ENCODE measurements at places on chromosomes 5 and 9.

GRCh38 chr5:102991802-102992201 lies 128.1 kb downstream of the GIN1 start:
- DNase-seq = no peak

- DNase-seq = no peak
These were observed 208.4 kb upstream of the MPDZ start for GRCh38 chr9:13487936-13488335.

DNA sequence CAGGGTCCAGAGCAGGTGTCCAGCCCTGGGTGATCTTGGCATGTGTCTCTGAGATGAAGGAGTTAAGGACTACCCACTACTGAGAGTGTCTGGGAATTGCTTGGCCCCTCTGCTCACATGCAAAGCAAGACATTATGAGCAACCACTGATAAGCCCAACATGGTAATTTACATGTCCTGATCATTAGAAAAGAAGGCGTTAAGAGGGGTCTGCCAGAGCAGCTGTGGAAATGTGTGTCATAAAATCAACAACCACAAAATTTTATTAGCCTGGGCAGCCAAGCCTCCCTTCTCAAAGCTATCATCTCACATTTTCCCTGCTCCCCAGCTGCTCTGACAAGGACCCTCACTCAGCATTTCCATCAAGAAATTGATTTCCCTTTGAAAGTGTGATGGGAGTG lies 351.0 kb downstream of the SPOCK1 start:
- DNase-seq = no peak

- DNase-seq = peak; percentile 81
These were observed 804 bp downstream of the TTC39B start for GRCh38 chr9:15306068-15306756.

- no peak for DNase-seq
These were observed 82.6 kb downstream of the SMIM23 start for GRCh38 chr5:171868236-171868635.

DNA sequence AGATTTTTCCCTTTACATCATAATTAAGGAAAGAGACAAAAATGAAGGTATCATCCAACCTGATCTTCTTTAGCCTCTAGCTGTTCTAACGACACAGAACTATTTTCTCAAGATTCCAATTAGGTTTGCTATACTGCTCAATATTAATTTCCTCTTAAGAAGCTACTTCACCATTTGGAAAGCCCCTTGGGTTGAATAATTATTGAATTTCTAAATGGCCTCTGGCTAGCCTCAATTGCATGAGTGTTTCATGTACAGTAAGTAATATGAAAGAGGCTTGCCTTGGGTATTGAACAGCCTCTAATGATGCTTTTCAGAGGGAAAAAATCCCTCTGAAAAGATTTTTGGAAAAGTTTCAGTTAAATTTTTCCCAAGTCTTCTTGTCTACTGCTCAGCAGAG lies 3.7 kb upstream of the MOB3B start:
- no peak for DNase-seq
